ENCODE measurements at places on chromosomes 11 and 22.

- no peak for DNase-seq
These were observed 2.6 kb downstream of the ALG12 start for GRCh38 chr22:49915610-49916009.

- no peak for DNase-seq
These were observed 59.5 kb downstream of the PRDM11 start for GRCh38 chr11:45205978-45206377.

GRCh38 chr11:72102631-72102945 is 509 bp downstream of the LAMTOR1 start:
- DNase-seq, result no peak

DNA sequence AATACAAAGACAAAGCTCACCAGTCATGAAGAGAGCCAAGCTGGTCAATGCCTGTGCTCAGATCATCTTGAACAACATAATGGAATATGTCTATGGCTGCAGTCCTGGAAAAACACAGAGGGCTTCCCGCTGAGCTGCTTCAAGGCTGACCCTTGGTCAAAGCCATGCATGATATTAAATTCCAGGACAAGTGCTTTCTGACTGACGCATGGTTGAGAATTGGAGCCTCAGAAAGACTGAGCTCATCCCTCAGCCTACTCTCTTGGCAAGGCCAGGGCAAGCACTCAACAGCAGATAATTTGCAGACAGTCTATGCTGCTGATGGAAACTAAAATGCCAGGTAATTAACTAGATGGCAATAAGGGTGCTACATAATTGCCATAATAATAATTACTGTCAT is 89.2 kb downstream of the GALNT18 start:
- no peak for DNase-seq

DNA sequence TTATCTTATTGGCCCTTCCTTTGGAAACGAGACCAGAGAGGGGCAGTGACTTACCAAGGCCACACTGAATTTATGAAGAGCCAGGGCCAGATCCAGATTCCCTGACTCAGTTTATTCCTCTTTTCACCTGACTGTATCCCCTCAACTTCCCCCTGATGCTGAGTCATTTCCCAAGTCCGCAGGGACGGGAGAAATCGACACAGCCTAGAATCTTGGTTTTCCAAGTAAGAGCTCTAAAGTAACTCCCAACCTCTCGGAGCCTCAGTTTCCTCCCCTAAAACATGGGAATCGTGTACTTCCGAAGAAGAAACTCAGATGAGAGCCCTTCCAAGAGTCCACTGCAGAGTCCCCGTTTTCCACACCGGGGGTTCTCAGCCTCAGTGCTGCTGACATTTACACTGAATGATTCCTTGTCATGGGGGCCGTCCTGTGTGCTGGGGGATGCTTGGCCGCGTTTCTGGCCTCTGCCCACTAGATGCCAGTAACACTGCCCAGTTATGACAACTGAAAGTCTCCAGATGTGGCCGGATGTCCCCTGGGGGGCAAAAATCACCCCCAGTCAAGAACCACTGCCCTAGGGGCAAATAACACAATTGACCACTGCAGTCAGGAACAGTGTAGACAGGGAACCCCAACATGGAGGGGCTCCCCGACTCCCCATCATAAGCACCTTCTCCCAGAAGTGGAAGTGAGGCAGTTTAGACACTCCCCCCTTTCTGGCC is 11.2 kb downstream of the MPST start:
- DNase-seq, result no peak

DNA sequence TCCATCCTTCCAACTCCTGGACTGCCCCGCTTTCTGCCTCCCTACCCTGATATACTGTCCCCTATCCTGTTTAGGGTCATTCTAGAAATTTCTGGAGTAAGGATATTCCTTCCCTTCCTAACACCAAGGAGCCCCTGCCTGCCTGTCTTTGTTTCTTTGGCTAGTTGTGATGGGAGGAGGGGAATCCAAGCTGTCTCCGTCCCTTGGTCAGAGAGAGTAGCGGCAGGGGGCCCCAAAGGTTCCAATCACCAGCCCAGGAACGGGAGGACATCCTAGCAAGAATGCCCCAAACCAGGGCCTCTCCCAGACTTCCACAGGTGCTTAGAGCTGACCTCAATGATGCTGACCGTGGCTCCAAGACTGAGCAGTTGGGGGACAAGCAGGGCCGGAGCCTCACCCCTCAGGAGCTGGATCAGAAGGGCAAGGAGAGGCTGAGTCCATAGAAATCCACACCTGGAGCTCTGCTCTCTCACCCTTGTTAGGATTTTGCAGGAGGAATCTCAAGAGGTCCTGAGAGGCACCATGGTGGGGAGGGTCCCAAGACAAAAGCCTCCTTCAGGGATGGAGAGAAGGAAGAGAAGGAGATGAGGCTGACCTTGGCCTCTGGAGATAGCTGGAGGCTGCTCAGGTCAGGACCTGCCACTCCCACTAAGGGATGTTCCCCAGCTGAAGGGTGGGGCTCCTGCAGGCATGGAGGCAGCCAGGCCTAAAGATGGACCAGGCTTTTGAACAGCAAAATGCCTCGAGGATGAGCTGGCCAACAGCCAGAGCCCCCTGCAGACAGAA is 13.6 kb downstream of the SLC22A12 start:
- no peak for DNase-seq

DNA sequence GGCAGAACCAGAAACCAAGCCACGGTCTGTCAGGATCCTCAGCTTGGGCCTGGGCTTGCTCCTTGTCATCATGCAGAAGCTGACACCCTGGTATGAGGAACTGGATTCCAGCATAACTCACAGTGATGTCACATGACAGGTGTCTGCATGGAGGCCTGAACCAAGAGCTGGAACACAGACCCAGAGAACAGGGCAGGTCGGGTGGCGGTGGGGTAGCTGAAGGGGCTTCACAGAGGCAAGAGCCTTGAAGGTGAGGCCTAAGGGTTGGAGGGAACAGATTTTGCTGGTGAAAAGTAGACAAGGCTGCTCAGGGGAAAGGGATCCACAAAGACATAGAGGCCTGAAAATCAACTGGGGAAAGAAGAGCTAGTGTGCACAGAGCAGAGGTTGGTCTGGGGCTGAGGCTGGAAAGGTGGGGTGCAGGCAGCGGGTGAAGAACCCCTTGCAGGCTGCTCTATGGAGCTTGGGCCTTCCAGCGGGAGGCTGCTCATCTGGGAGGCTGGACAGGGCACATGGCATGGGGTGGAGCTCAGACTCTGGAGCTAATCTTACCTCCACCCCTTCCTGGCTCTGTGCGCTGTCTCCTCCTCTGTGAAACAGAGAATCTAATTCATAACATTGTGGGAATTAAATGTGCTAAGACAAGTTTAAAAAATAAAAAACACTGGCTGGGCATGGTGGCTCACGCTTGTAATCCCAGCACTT is 18.4 kb upstream of the RPS3 start:
- DNase-seq, result no peak

DNA sequence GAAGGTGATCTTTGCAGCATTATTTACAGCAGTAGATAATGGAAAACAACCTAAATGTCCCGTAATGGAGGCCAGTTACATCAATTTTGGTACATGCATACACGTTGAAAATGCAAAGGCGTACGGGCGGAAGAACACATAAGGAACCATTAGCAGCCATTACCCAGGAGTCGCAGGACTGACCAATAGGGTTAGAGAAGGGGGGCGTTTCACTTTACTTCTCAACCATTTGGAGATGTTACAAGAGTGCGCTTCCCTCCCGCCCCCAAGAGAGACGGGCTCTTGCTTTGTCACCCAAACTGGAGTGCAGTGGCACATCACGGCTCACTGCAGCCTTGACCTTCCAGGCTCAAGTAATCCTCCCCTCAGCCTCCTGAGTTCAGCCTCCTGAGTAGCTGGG is 52.8 kb upstream of the SLC35C1 start:
- no peak for DNase-seq

- DNase-seq, result no peak
These were observed 7.6 kb upstream of the MS4A10 start for GRCh38 chr11:60777572-60777971.

DNA sequence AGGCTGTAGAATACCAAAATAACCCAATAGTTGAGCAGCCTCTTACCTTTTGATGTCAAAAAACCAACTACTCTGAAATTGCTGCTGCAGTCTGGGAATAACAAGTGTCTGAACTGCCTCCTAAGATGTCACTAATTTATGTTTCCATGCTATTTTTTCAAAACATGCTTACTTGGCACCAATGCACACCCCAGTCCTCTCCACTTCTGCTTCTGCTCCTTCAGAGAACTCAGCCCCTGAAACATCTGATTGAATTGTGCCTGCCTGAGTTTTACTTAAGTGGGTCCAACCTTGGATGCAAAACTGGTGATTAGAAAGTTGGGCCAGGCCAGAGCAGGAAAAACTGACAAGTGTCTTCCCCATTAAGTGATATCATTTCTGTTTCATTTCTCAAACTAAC is 24.6 kb upstream of the TMEM218 start:
- DNase-seq, result no peak

- DNase-seq, result no peak
These were observed 90.9 kb downstream of the CACNA1I start for GRCh38 chr22:39661501-39661841.

- no peak for DNase-seq
These were observed 115.7 kb downstream of the ABTB2 start for GRCh38 chr11:34242037-34242625.

Measured in NCI-H187 treated with DMSO at 0.1 percent for 48 hours (cell line).